Hippocampal formation (tissue), 2 donors: ENCODE measurements at places on chromosomes 12 and 14.

DNA sequence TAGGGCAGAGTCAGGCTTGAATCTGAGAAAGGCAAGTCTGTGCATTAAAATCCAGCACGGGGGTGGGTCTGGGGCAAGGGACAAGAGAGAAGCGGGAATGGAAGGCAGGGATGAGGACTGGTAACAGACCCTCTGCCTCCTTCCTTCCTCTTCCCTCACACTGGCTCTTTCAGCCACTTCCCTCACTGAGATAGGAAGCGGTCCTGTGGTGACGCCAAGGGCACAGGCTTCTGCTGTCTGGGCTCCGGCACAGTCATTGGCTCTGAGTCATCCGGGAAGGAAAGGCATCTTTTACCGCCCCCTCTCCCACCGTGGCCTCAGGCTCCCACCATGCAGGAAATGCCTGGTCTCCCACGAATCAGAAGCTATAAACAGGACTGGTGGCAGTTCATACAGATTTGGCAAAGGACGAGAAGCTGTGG is 70.2 kb downstream of the ETV6 start:
- DNase-seq = peak; percentile 30

DNA sequence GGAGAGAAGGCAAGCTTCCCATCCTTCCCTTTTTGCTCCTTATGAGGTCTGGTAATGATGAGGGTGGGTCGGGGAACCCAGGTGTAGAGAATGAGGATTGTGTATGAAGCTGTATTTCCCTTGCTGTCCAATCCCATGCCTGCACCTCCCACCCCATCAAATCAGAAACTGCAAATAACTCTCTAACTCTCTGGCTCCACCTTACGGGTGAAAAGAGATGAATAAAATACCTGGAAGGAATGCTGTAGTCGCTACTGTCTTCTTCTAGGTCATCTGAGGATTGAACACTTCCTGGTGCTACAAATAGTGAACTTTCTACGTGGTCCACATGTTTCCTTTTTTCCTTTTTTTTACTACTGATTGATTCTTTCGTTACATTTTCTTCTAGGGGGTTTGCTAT is 38.9 kb upstream of the DICER1 start:
- no peak for DNase-seq

DNA sequence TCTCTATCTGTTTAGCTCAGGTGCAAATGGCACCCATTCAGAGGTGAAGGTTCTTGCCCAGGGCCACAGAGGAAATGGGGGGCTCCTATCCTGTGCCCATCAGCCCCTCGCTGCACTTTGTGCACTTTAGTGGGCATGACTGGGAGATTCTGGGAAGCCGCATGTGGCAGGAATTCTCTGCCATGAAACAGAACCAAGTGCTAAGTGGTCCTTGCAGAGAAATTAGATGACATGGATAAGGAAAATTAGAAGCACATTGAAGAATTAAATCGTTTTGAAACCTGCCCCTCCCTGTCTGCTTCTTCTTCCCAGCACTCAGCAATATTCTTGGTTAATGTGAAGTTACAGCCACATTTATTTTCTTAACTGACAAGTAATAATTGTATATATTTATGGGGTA is 185.2 kb upstream of the RTL1 start:
- DNase-seq = no peak

DNA sequence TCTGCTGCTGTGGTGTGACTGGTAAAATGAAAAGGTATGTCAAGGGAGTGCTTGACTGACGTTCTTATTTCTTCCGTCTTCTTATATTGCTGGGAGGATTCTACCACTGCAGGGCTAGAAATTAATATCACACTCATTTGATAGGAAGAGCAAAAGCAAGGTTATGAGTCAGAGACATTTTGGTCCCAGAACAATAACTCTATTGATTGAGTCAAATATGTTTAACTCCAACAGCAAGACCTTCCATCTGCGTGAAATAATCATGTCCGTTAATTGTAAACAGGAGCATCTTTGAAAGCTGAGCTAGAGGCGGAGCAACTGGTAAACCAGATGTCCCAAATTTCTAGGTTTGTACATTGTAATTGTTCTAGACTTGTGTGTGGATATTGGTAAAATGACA is 1293.6 kb downstream of the AACS start:
- no peak for DNase-seq

DNA sequence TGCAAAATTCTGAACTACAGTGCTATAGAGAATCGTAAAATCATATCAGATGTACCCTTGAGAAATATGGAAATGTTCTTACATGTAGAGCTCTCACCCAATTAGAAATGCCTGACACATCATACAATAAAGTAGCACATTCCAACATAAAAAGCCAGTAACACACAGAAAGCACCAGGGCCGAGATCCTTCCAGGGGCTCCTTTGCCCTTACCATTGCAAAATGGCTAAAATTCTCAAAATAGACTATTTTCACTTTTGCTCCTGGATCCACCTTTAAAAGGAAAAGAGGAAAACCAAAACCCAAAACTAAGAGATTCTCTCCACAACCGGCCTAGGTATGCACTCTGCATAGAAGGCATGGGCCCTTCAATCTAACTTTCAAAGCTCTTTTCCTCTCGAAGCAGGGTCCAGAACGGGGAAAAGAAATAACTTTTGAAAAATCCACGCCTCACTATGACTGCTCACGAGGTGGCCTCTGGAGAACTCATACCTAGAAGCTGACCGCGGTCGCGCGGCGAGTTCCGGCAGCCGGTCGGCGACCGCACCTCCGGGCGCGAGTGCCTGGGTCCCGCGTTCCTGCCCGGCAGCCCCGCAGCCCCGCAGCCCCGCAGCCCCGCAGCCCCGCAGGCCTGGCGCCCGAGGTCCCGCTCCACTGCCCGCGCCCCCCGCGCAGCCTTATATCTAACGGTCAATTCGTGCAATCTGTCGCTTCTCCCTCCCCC is 2.7 kb downstream of the OTX2 start:
- DNase-seq = no peak

- DNase-seq = no peak
Observed at GRCh38 chr14:25237845-25238244, 187.9 kb upstream of the STXBP6 start.

- DNase-seq = no peak
Observed at GRCh38 chr14:100222224-100223093, 16.5 kb upstream of the YY1 start.

- peak; percentile 68 for DNase-seq
Observed at GRCh38 chr12:1773937-1774655, 46.3 kb upstream of the LRTM2 start.
